ENCODE measurements at places on chromosomes 6 and 20. TPM values are rescaled to one million over a fixed set of nuclear protein-coding genes. Genes with fewer than 3 reads are reported as not detected.

ASIP gene
- total RNA-seq = not detected

MED20 gene
- total RNA-seq = 21.1 TPM

SUPT3H gene
- 8.9 TPM for total RNA-seq

GNMT gene
- total RNA-seq = 0.34 TPM

OXT gene
- not detected for total RNA-seq

BACH2 gene
- 0.77 TPM for total RNA-seq

TSHZ2 gene
- not detected for total RNA-seq

HNF4A gene
- 0.05 TPM for total RNA-seq

TXLNB gene
- total RNA-seq = 0.83 TPM

OR2B6 gene
- total RNA-seq = not detected

FAM83B gene
- not detected for total RNA-seq

EPHA7 gene
- total RNA-seq = 5.7 TPM

CRISP3 gene
- not detected for total RNA-seq

COL12A1 gene
- total RNA-seq = 1.1 TPM

FAM184A gene
- 4.1 TPM for total RNA-seq

All from SK-MEL-5 (cell line).